ENCODE measurements at places on chromosomes 2 and 18. TPM values are rescaled to one million over a fixed set of nuclear protein-coding genes. Genes with fewer than 3 reads are reported as not detected.
A peak's percentile ranks its signal among the peaks of the same experiment; 100 is the strongest.

- no peaks in the 10 kb centered on the region for H3K27me3 ChIP-seq
- peaks cover 30% of the 10 kb centered on the region for H3K4me1 ChIP-seq
- peaks cover 52% of the 10 kb centered on the region for H3K36me3 ChIP-seq
- peak overlapping the region; percentile 98 for H3K27ac ChIP-seq
These were observed 552 bp downstream of the CNPPD1 start for GRCh38 chr2:219175928-219176817.

DNA sequence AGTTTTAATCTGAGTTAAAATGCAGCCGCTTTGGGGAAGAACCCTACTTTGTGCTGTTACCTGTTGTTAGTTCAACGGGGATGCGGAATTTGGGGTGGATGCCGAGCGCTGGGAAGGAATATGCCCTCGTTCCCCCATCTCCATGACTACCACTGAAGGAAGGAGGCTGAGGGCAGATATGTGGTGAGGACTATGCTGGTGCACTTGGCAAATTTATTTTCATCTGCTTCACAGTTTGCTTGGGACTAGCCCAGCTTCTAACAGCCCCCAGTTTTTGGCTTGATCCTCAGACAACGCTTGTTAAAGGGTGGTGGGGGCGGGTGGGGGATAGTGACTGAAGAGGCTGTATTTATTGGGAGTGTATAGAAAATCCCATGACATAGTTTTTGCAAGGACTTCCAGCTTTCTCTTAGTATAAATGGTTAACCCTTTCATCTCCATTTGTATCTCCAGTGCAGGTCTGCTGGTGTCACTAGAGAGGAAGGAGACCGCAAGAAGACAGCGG lies 100.8 kb downstream of the COLEC12 start:
- no peak for DNase-seq
- no peaks in the 10 kb centered on the region for H3K27me3 ChIP-seq
- H3K27ac ChIP-seq = no peak overlapping the region
- H3K4me3 ChIP-seq = no peak overlapping the region

DNA sequence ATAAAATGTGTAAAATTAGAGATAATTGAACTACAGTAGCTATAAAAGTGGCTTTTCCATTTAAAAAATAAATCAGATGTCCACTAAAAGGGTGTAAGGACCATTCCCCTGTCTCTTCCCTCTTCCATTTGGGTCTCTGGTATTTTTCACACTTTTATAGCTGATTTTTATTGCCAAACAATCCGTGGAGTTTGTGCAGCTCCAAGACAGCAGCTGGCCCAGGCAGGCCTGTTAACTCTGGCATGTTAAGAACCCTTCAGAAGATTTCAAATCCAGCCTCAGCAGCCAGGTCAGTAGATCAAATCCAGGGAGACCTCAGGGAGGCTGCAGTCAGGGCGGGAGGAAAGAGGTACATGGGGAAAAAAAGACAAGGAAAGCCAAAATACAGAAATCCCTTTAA lies 827.1 kb upstream of the FANCL start:
- no peak for DNase-seq
- H3K27ac ChIP-seq = no peak overlapping the region
- no peaks in the 10 kb centered on the region for H3K4me1 ChIP-seq
- H3K27me3 ChIP-seq = no peaks in the 10 kb centered on the region

DNA sequence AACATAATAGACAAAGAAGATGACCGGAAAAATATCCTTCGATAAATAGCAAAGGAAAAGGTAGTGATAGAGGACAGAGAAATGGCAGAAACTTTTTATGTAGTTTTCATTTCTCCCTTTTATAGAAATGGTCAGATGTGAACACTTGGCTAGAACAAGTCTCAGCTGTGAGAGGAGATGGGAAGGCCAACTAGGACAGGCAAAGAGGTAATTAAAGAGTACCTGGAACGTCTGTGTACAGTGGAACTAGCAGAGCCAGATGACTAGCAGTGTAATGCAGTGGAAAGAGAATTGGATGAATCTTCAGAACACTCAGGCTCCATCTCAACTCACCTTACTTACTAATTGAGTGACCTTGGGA lies 69.2 kb downstream of the NABP1 start:
- no peaks in the 10 kb centered on the region for H3K36me3 ChIP-seq
- no peak for DNase-seq
- H3K27me3 ChIP-seq = no peaks in the 10 kb centered on the region
- no peak overlapping the region for H3K27ac ChIP-seq
- no peak overlapping the region for H3K4me3 ChIP-seq

DNA sequence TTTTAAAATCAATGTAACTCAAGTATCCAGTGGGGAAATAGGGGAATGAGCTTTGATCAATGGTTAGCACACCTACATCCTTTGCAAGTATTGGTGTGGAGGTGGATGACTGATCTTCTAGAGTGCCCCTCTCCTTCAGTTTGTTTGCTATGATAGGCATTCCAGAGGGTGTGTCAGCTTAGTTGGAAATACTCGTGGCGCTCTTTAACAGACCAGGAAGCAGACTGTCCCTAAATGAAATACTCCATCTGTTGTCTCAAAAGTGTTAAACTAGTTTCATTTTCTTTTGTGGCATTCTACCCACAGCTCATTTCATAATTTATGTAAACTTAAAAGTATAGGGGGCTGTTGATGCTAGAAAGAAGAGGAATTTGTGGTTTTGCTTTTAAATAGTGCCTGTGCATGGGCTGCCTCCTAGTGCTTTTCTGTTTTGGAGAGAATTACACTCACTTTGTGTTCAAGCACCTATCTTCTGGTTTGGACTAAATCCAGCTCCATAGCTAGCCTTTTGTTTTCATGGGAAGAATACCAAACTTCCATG lies 66.2 kb downstream of the STAT1 start:
- no peak for DNase-seq
- H3K36me3 ChIP-seq = no peaks in the 10 kb centered on the region
- H3K4me3 ChIP-seq = no peak overlapping the region
- H3K27ac ChIP-seq = no peak overlapping the region
- no peaks in the 10 kb centered on the region for H3K27me3 ChIP-seq

DNA sequence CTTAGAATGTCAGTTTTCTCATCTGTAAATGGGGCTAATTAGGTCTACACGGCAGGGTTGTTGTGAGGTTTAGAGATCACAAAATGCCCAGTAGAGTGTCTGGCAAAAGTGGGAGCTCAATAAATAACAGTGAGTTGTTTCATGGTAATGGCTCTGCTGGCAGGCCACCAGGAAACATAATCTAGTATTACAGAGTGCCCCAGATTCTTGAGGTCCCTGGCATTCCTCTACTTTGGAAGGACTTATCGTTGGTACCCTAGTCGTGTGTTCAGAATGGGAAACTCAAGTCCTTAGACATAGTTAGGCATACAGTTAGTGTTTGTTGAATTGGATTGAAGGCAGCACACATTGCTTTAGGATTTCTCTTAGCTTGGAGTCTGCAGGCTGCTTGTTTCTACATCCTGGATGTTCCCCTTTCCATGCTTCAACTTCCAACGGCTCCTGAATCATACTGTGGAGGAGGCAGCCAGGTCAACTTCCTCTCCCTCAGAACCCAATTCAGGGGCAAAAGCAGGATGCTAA lies 161.5 kb upstream of the FOSL2 start:
- no peak overlapping the region for H3K4me3 ChIP-seq
- H3K27ac ChIP-seq = no peak overlapping the region
- DNase-seq = no peak
- no peaks in the 10 kb centered on the region for H3K27me3 ChIP-seq

GRCh38 chr18:57998461-57998860 lies 45.6 kb upstream of the NEDD4L start:
- H3K36me3 ChIP-seq = no peaks in the 10 kb centered on the region
- no peaks in the 10 kb centered on the region for H3K27me3 ChIP-seq
- no peak overlapping the region for H3K4me3 ChIP-seq

DNA sequence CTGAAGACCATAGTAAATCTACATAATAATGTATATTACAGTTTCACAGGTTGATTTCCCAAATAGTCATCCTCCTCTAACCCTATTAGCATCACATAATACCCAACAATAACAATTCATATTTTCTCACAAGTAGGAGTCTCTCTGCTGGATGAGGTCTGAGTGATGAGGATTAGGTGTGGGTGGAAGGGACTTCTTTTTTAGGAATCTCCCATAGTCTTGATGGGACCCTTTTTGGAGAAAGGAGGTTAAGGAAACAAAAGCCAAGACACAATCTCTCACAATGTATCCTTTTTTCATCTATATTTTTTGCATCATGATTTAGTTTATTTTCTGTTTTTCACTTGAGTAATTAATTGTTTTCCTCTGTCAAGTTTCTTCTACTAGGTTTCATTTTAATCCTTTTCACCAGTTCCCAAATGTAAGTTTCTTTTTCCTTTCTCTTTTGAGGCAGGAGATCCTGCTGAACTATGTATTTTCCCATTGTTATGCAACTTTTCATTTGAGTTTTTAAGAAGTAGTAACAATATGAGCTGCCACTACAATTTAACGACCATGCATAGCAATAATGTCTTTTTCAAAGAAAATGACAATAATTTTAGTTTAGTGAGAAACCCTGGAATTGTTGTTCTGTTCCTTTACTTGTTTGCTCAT lies 2.5 kb upstream of the IFIH1 start:
- H3K36me3 ChIP-seq = no peaks in the 10 kb centered on the region
- no peak for DNase-seq
- H3K27me3 ChIP-seq = no peaks in the 10 kb centered on the region
- no peak overlapping the region for H3K4me3 ChIP-seq

- no peaks in the 10 kb centered on the region for H3K4me1 ChIP-seq
- no peaks in the 10 kb centered on the region for H3K36me3 ChIP-seq
- no peak for DNase-seq
- no peak overlapping the region for H3K4me3 ChIP-seq
These were observed 13.6 kb downstream of the FRZB start for GRCh38 chr2:182852801-182853200.

DNA sequence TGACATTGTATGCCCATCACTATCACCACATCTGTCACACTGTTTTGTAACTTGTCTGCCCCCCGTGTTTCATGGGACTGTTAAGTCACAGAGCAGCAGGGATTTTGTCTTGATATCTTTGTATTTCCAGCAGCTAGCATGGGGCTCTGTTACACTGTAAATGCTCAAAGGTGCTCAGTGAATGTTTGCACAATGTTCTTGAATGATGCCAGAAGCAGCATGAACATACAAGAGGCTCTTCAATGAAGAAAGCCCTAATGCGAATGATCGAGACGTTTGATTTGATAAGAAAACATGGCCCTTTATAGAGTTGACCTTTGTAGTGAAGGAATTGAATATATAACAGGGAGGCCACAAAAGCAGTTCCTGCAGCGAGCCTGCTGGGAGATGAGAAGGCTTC lies 120.9 kb upstream of the TTC39C start:
- no peak for DNase-seq
- peaks cover 13% of the 10 kb centered on the region for H3K36me3 ChIP-seq
- no peaks in the 10 kb centered on the region for H3K4me1 ChIP-seq
- no peaks in the 10 kb centered on the region for H3K27me3 ChIP-seq
- H3K4me3 ChIP-seq = no peak overlapping the region

- H3K27me3 ChIP-seq = no peaks in the 10 kb centered on the region
- no peak overlapping the region for H3K27ac ChIP-seq
- H3K4me3 ChIP-seq = no peak overlapping the region
These were observed 40.3 kb upstream of the KCNJ13 start for GRCh38 chr2:232816657-232817056.

GRCh38 chr2:8527031-8527430 lies 154.8 kb upstream of the ID2 start:
- H3K27ac ChIP-seq = no peak overlapping the region
- H3K36me3 ChIP-seq = no peaks in the 10 kb centered on the region
- no peak for DNase-seq
- no peaks in the 10 kb centered on the region for H3K27me3 ChIP-seq
- H3K4me1 ChIP-seq = no peaks in the 10 kb centered on the region

- peaks cover 30% of the 10 kb centered on the region for H3K4me1 ChIP-seq
- no peak for DNase-seq
- no peak overlapping the region for H3K27ac ChIP-seq
- no peaks in the 10 kb centered on the region for H3K27me3 ChIP-seq
- no peak overlapping the region for H3K4me3 ChIP-seq
- H3K36me3 ChIP-seq = no peaks in the 10 kb centered on the region
These were observed 152.9 kb downstream of the DYSF start for GRCh38 chr2:71606244-71606643.

GRCh38 chr2:70212298-70212932 lies 21.6 kb upstream of the C2orf42 start:
- no peaks in the 10 kb centered on the region for H3K4me1 ChIP-seq
- no peaks in the 10 kb centered on the region for H3K27me3 ChIP-seq
- no peak for DNase-seq
- no peaks in the 10 kb centered on the region for H3K36me3 ChIP-seq
- H3K4me3 ChIP-seq = no peak overlapping the region
- H3K27ac ChIP-seq = no peak overlapping the region

DNA sequence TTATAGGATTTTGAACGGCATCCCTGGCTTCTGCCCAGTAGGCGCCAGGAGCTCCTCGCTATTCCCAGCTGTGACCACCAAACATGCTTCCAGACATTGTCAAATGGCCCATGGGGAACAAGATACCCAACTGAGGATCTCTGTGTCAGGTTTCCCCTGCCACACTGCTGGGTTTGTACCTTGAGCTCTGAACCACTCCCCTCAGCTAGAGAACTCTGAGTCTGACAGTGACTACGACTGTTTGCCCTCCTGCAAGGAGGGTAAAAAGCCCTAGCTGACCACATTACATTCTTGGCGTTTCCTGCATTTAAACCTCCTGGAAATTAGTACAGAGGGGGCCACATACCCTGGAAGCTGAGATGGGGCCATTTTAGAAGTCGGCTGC lies 12.4 kb downstream of the LRRFIP1 start:
- no peak for DNase-seq
- no peak overlapping the region for H3K4me3 ChIP-seq
- H3K27me3 ChIP-seq = no peaks in the 10 kb centered on the region
- H3K27ac ChIP-seq = no peak overlapping the region

- H3K27ac ChIP-seq = no peak overlapping the region
- DNase-seq = no peak
- no peaks in the 10 kb centered on the region for H3K27me3 ChIP-seq
- H3K4me1 ChIP-seq = no peaks in the 10 kb centered on the region
- H3K4me3 ChIP-seq = no peak overlapping the region
- H3K36me3 ChIP-seq = no peaks in the 10 kb centered on the region
These were observed 190.7 kb downstream of the WDR7 start for GRCh38 chr18:56841836-56842235.

DNA sequence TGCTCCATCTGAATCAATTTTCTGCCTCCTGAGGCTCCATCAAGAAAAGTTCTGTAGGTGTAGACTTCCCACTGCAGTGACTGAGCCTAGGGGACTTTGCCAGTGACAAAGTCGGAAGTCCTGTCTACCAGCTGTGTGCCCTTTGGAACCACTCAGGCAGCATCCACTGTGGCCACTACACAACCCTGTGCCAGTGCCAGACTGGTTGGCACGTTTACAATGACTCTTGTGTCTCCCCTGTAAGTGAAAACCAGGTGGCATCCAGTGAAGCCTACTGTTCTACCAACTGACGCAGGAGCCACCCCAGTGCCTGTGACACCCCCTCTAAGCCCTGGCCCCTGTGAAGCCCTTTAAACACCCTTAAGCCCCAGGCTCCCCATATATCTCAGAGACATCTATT lies 132.1 kb upstream of the SERPINE2 start:
- no peaks in the 10 kb centered on the region for H3K27me3 ChIP-seq
- no peak for DNase-seq
- no peak overlapping the region for H3K27ac ChIP-seq
- H3K36me3 ChIP-seq = no peaks in the 10 kb centered on the region
- H3K4me1 ChIP-seq = no peaks in the 10 kb centered on the region
- no peak overlapping the region for H3K4me3 ChIP-seq

REEP1 gene
- total RNA-seq = 2.1 TPM

DNPEP gene
- total RNA-seq = 61.5 TPM

SCN3A gene
- 4.2 TPM for total RNA-seq

ERFE gene
- not detected for total RNA-seq

TUBA3E gene
- not detected for total RNA-seq

SLC40A1 gene
- total RNA-seq = 51.1 TPM

PAX8 gene
- total RNA-seq = 11.4 TPM

AMER3 gene
- total RNA-seq = not detected

KIDINS220 gene
- total RNA-seq = 131 TPM

PDE1A gene
- total RNA-seq = 40.0 TPM
